ENCODE measurements at places on chromosomes 2 and 18.

GRCh38 chr2:240347949-240348500 is 87.4 kb upstream of the GPC1 start:
- no peak for DNase-seq

DNA sequence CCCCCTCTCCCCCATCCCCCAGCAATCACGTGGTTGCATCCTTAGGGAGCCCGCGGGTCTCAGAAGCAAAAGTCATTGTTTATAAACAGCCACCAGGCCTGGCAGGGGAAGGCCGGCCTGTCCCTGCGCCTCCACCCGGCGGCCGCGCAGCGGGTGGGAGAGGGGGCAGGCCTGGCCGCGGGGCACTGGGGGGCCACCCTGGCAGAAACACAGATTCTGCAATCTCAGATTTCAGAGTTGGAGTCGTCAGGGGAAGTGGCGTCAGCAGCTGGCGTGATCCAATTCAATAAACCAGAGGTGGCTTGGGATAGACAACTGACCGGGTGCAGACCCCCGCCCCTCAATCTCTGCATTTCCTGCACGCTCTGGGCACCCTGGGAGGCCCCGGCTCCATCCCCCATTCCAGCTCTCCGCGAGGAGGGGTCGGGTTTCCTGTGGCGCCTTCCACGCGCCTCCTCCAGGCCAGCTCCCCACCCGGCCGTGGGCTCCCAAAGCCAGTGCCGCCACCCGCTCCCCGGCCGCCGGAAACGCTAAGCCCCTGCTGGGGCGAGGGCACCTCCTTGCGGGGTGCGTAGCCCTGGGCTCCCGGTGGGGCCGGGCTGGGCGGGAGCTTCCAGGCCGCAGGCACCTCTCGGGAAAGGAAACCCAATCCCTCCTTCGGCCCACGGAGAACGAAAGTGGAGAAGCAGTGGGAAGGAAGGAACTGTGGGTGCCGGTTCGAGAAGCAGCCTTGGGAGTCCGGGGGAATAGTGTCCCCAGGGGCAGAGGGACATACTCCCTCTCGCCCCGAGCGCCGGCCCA is 1.1 kb downstream of the BIN1 start:
- peak; percentile 52 for DNase-seq

GRCh38 chr2:3094999-3095958 is 282.3 kb downstream of the EIPR1 start:
- DNase-seq: no peak

GRCh38 chr2:871175-871727 is 79.4 kb upstream of the SNTG2 start:
- DNase-seq: no peak

DNA sequence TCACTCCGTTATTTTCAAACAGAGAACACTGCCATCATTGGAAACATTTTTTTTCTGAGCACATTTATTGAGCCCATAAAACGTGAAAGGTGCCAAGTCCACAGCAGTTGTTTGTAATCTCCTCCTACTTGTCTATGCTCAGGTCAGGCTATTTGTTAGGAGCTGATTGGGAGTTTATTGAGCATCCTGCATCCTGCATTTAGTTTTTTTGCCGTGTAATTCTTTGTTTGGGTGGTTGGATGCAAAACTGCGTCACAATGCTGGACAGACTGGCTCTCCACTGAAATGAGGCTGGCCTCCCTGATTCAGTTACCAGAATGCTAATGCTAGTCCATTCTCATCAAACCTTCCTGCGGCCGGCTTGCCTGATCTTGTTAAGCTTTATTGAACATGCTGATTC is 71.4 kb downstream of the RAPGEF4 start:
- no peak for DNase-seq
